ENCODE measurements at places on chromosomes 1 and 21. TPM values are rescaled to one million over a fixed set of nuclear protein-coding genes. Genes with fewer than 3 reads are reported as not detected.

Gene ETV3
- polyA plus RNA-seq: 6.6 TPM

- H3K36me3 ChIP-seq: no peaks in the 10 kb centered on the region
- peaks cover 2% of the 10 kb centered on the region for H3K27me3 ChIP-seq
- H3K27ac ChIP-seq: no peak overlapping the region
- no peaks in the 10 kb centered on the region for H3K4me1 ChIP-seq
These were observed 366.4 kb upstream of the ZP4 start for GRCh38 chr1:238257018-238257621.

GRCh38 chr1:9181176-9181906, 52.4 kb upstream of the GPR157 start:
- H3K36me3 ChIP-seq: no peaks in the 10 kb centered on the region
- no peak overlapping the region for H3K27ac ChIP-seq
- H3K27me3 ChIP-seq: peaks cover 7% of the 10 kb centered on the region
- peak; percentile 39 for DNase-seq

DNA sequence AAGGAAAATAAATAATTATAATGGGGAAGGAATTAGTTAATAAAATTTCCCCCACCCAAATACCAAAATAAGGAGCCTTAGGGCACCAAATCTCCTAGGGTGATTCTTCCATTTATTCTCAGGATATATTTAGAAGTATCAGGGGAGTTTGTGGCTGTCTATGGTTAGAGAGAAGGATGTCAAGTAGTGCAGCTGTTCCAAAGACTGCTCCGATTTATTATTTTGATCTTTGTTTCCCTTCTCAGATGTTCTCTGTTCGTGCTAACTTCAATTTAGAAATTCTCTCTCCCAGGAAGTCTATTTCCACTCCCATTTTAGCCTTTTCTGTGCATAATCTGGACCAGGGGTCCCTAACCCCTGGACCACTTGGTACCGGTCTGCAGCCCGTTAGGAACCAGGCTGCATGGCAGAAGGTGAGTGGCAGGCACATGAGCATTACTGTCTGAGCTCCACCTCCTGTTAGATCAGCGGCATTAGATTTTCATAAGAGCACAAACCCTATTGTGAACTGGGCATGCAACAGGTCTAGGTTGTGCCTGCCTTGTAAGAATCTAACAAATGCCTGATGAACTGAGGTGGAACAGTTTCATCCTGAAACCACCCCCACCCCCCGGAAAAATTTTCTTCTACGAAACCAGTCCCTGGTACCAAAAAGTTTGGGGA, 9.3 kb upstream of the MAST2 start:
- H3K36me3 ChIP-seq: no peaks in the 10 kb centered on the region
- DNase-seq: no peak
- H3K27me3 ChIP-seq: no peaks in the 10 kb centered on the region
- no peak overlapping the region for H3K27ac ChIP-seq
- no peaks in the 10 kb centered on the region for H3K4me1 ChIP-seq

DNA sequence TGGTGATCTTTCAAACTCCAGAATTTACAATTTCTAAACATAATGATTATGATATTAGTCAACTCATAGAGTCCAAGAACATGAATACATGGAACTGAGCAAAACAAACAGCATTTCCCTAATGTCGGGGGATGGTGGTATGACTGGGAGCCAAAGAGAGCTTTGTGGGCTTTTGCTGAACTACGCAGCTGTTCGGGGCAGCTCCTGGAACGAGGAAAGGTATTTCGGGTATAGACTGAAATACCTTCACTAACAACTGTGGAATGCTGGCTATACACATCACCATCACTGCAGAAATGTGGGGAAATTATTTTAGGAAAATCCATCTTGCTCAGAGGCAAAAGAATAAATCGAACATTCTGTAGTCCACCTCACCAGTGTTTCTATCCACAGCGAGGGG, 30.2 kb upstream of the VPS26C start:
- no peak overlapping the region for H3K4me3 ChIP-seq
- DNase-seq: no peak
- no peaks in the 10 kb centered on the region for H3K4me1 ChIP-seq
- H3K36me3 ChIP-seq: no peaks in the 10 kb centered on the region
- H3K27ac ChIP-seq: no peak overlapping the region

- no peaks in the 10 kb centered on the region for H3K4me1 ChIP-seq
- no peaks in the 10 kb centered on the region for H3K27me3 ChIP-seq
- H3K36me3 ChIP-seq: no peaks in the 10 kb centered on the region
- no peak for DNase-seq
These were observed 30.1 kb downstream of the CDKN2C start for GRCh38 chr1:51000160-51000559.
